ENCODE measurements at places on chromosomes 1 and 21. TPM values are rescaled to one million over a fixed set of nuclear protein-coding genes. Genes with fewer than 3 reads are reported as not detected.

Gene PACC1
- total RNA-seq = 12.4 TPM

Gene LRRC7
- total RNA-seq = under 0.01 TPM

Gene CCDC27
- total RNA-seq = not detected

Gene SMYD3
- 28.0 TPM for total RNA-seq

Gene CXADR
- total RNA-seq = 1.7 TPM

Gene RPE65
- not detected for total RNA-seq

Gene ATPAF1
- 40.6 TPM for total RNA-seq

Gene TMPRSS15
- total RNA-seq = not detected

Gene RNU1-1
- total RNA-seq = under 0.01 TPM

Gene SERTAD4
- 12.1 TPM for total RNA-seq

Gene TNFRSF14
- total RNA-seq = 10.9 TPM

Gene HSD3B1
- not detected for total RNA-seq

Gene IL19
- total RNA-seq = not detected

Gene DYNLT5
- total RNA-seq = 2.5 TPM

Gene S100B
- 0.28 TPM for total RNA-seq

Gene ACKR1
- total RNA-seq = not detected

Gene C1orf56
- total RNA-seq = 1.7 TPM

Gene CHD5
- under 0.01 TPM for total RNA-seq

Gene PAPPA2
- total RNA-seq = 2.9 TPM

Gene FAM3B
- not detected for total RNA-seq

Gene FCGR1A
- total RNA-seq = 0.19 TPM

Gene CD1E
- total RNA-seq = not detected

Gene OR10J4
- total RNA-seq = not detected

Gene SPRR1B
- total RNA-seq = not detected

Gene KRTAP7-1
- not detected for total RNA-seq

Gene TLCD4
- total RNA-seq = 0.85 TPM

Gene GBP7
- total RNA-seq = not detected

Gene SYT14
- 2.0 TPM for total RNA-seq

Gene ITLN1
- total RNA-seq = not detected

Gene TDRD5
- not detected for total RNA-seq

Gene SYT6
- not detected for total RNA-seq

Gene RIPPLY3
- not detected for total RNA-seq

Gene HAO2
- total RNA-seq = not detected

Gene OR2T10
- total RNA-seq = not detected

Gene NES
- 49.6 TPM for total RNA-seq

Gene CD53
- total RNA-seq = not detected

Gene OR2L2
- total RNA-seq = not detected

Gene HEYL
- total RNA-seq = 0.19 TPM

Gene UBASH3A
- total RNA-seq = not detected

Gene CDK11B
- 14.6 TPM for total RNA-seq

Gene VAMP4
- 6.8 TPM for total RNA-seq

Gene AVPR1B
- not detected for total RNA-seq

Gene TBX15
- total RNA-seq = 1.7 TPM

Gene AMY1B
- not detected for total RNA-seq

Gene OR2T3
- not detected for total RNA-seq

Gene DNASE2B
- not detected for total RNA-seq
